DMS 273 treated with DMSO at 0.1 percent for 48 hours (cell line): ENCODE measurements at places on chromosomes 4 and X.

GRCh38 chr4:173328236-173328901, 5.8 kb downstream of the HMGB2 start:
- DNase-seq: no peak

DNA sequence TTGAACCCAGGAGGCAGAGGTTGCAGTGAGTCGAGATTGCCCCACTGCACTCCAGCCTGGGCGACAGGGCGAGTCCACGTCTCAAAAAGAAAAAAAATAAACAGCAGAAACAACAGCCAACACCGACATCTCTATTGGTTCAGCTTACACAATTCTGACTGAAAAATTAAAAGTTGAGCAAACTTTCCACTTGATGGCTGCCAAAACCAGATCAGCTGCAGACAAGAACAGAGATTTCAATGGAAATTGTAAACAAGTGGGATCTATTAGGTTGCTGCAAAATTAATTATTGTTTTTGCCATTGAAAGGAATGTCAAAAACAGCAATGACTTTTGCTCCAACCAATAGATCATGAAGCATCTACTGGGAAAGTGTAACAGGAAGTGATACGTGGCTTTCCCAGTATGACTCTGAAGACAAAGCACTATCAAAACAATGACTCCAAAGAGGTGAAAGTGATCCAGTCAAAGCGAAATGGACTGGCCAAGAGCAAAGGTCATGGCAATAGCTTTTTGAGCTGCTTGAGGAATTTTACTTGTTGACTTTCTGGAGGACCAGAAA, 26.3 kb downstream of the UPF3B start:
- no peak for DNase-seq

GRCh38 chr4:8690216-8691150, 97.9 kb downstream of the CPZ start:
- no peak for DNase-seq

DNA sequence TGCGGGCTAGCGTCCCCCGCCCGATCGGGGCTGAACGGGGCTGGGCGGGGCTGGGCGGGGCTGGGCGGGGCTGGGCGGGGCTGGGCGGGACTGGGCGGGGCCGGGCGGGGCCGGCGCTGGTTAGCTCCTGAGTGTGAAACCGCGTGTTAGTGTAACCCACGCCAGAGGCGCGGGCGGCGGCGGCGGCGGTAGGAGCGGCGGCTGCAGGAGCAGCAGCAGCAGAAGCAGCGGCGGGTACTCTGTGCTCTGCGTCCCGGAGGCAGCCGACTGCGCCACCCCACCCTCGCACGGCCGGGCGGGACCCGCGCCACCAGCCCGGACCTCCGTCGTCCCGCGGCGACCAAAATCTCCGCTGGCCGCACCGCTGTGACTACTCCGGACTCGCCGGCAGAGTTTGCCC, 128.1 kb downstream of the LAS1L start:
- no peak for DNase-seq

- DNase-seq: no peak
These were observed 935.9 kb downstream of the C4orf33 start for GRCh38 chr4:130031858-130032257.

GRCh38 chrX:109281483-109282275, 200.2 kb downstream of the GUCY2F start:
- DNase-seq: no peak

GRCh38 chr4:63817196-63817865, 591.9 kb downstream of the TECRL start:
- no peak for DNase-seq
